NCI-H446 (cell line): ENCODE measurements at places on chromosomes 11 and 22.

DNA sequence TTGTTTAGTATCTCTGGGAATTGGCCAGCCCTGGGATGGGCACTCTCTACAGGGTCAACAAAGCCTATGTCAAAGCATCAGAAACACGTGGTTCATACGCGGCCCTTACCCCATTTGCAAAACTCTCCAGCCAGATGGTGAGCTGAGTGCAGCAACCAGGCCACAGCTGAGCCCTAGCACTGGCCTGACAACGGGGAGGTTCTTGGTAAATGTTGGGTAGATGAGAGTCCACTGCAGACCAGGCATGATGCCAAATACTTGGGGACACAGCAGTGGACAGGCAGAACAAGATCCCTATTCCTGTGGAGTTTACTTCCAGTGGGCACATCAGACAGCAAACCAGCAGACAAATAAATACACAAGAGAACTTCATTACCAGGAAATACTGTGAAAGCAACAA, 172.1 kb upstream of the SYT13 start:
- no peak for DNase-seq

- DNase-seq, result no peak
Observed at GRCh38 chr11:73461335-73461840, 85.2 kb downstream of the RELT start.

DNA sequence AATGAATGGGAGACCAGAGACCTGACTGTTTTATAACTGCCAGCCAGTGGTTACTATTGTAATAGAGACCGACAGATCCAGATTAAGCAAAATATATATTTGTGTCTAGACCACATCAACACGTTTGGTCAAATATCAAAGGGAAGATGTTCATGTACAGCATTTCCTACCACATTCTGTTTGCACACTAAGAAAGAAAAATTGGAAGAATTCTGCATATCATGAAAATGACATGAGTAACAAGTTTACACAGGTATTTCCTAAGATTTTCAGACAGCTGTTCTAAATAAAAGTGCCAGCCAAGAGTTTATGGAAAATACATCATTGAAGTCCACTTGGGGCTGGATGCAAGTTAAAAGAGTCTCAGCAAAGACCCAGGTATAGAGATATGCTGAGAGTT, 145.5 kb upstream of the ANO3 start:
- no peak for DNase-seq

DNA sequence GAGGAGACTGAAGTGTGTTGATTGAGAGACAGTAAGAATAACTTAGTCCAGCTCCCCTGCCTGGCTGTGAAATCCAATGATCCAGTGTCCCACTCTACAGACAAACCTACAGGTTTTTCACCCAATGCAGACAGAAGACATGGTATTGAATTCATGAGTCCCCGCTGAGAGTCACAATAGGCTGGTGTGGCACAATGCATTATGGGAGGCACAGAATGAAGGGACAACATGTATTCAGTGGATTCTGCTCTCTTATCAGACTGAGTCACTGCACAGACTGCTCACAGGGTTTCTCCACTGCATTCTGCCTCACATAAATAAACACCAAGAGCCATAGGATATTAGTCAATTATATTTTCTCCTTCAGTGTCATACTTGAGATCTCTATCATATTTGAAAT, 55.2 kb upstream of the TOP3B start:
- DNase-seq, result no peak

DNA sequence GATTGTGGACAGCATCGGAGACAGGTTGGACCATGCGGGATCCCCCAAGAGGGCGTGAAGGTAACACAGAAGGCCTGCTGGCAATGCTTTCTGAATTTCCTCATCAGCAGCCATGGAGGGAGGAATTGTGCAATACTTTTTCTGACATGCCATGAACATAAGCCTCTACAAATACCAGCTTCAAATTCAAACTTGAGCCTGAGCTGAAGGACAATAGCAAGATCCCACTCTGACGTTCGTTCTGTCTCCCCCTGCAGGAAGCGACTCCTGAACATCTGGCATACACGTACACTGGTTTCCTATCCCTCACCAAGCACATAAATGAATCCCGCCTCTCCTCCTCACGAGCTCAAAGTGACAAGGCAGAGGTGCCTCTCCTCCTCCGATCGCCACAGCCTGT, 312.2 kb downstream of the BRD1 start:
- DNase-seq, result no peak

DNA sequence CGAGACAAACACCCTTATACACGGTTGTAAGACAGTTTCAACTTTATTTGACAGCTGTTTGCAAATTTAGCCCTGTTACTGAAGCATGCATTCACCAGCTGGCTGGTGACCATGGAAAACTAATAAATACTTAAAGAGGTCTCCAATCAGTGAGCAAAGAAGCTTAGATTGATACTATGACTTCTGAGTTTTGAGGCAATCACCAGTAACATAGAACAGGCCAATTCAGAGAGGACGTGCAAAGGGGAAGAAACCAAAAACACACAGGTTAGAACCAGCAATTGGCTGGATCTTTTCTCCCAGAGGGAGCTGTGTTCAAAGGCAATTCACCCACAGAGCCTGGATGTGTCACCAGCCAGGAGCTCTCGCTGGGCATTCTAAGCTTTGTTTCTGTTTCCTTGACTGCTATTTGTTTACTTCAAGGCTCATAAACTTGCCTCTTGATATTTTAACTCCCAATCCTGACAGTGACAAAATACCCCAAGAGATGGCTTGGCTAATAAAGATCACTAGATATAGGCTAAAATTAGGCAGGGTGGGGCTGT, 113.6 kb upstream of the MTMR2 start:
- DNase-seq, result peak; percentile 89

- DNase-seq, result no peak
Observed at GRCh38 chr11:13759050-13759449, 90.6 kb downstream of the FAR1 start.

DNA sequence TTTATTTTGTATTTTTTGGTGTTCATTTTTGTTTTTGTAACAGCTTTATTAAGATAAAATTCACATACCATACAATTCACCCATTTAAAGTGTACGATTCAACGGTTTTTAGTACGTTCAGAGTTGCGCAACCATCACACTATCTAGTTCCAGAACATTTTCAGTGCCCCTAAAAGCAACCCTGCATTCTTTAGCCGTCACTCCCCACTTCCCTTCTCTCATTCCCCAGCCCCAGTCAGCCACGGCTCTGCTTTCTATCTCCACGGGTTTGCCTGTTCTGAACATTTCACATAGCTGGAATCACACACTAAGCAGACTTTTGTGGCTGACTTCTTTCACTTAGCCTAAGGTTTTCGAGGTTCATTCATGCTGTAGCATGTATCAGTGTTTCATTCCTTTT, 9.6 kb upstream of the KCNQ1OT1 start:
- DNase-seq, result no peak

DNA sequence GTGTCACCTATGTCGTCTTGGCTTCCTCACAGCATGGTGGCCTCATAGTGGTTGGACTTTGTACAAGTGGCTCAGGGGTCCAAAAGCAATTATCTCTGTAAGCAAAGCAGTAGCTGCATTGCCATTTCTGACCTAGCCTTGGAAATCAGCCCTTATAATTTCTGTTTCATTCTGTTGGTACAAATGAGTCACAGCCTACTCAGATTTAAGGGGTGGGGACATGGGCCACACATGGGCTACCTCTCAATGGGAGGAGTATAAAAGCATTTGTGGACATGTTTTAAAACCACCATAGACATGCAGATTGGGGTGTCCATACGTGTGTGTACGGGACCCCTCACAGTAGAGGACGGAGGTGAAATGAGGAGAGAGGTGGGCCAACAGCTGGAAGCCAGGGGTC, 41.6 kb downstream of the CHRDL2 start:
- DNase-seq, result no peak

GRCh38 chr11:6646918-6647679, 8.5 kb downstream of the DCHS1 start:
- DNase-seq, result no peak

- DNase-seq, result no peak
Observed at GRCh38 chr22:48846200-48846599, 981.5 kb downstream of the BRD1 start.

DNA sequence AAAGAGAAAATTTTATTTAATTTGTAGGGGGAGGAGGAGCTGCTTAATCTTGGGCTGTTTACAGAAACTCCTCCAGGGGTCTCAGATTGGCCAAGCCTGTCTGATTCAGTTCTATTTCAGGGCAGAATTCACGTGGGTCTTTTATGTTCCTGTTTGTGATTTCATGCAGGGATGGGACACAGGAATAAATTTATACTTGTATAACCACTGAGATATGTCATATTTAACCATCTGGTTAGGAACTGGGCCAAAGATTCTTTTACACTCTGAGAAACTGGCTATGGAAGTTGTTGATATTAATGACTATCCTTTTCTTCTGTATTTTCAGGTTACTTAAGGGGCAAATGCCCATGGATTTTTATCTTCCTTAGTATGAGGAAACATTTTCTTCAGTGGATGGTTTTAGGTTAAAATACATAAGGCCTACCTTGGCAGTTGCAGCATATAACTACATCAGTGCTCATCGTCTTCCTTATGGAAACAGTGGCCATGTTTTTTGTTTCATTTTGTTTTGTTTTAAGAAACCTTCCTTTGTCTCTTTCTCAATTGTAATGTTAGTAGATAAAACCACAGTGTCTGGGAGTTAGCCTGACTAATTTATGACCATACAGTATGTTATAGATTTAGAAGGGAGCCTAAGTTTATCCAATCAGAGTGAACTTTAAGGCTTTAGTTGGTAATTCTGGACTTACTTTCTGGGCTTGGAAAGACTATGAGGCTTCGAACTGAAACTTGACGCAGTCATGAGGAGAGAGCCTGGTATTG, 132.4 kb upstream of the ANO3 start:
- DNase-seq, result no peak

GRCh38 chr22:47558828-47559700, 796.6 kb downstream of the TBC1D22A start:
- no peak for DNase-seq
